ENCODE measurements at places on chromosomes 6 and 20.

DNA sequence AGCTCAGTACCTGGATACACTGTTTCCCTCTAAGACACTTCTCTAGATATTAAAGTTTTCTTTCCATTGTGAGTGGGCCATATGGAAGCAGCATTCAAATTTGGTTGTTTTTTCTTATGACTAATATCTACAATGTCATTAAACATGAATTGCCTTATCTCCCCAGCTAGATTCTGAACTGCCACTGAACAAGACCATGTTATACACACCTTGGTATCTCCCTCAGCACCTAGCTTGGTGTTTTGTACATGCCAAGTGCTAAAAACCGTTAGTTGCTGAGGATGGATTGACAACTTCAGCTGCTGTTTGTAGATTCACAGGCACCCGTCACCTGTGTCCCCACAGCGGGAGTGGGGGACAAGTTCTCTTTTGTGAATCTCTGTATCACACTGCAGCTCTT is 131.1 kb downstream of the KIF13A start:
- no peak for DNase-seq

- no peak for DNase-seq
Measured at GRCh38 chr20:17935186-17935585, 33.4 kb downstream of the SNX5 start.

GRCh38 chr6:1503811-1504210 is 105.9 kb upstream of the FOXC1 start:
- no peak for DNase-seq

DNA sequence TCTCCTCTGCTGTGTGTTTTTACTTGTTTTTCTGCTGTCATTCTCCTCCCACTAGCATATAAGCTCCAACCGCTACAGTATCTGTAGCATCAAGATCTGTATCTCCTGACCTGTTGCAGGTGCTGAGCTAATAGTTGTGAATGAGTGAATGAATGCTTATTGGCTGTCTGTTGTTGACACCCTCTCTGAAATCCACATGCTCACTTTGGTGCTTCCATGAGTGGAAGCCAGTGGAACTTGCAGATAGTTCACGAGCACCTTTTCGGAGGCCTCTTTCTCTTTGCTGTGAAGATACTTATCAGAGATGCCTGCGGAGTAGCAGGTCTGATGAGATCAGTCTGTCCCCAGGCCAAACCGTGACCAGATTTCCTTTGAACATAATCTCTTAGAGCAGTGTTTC is 117.3 kb downstream of the EYA2 start:
- no peak for DNase-seq

- DNase-seq = no peak
Measured at GRCh38 chr20:45588800-45589199, 9.7 kb upstream of the WFDC8 start.

GRCh38 chr20:4949833-4950178 is 51.5 kb downstream of the SLC23A2 start:
- DNase-seq = no peak
